ENCODE measurements at places on chromosomes 12 and 14.

GRCh38 chr12:10705655-10706054, 17.5 kb downstream of the YBX3 start:
- no peak for DNase-seq

DNA sequence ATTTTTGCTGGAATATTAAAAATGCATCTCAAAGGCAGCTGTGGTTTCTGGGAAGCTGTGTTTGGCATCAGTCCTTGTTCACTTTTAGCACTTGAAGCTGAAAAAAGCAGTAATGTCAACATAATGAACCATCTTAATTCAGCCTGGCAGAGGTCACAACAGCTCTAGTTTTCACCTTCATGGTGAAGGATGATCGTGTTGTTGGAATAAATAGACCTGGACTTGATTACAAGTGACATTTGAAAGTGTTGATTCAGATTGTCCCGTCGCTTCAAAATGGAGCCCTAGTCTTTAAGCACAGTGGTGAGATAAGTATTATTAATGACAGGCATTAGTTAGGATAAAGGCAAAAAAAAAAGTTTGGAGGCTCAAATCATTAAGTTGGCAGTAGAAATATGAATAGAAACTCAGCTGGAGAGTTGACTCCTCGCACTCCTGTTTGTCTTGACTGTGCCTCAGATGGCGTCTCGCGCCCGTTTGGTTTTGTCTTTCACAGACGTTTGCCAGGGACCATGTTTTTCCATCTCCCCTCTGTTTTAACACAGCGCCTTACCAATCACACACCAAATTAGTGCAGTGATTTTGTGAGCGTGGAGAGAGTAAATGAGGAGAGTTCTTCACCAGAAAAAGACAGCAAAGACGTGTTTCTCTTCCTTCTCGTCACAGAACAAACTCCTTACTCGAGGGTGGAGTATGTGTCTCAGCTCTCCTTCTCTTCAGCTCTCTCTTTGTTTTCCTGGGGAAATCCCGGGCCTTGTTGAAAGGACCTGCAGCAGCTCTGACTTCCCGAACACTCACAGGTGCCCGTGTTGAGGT, 53.4 kb upstream of the MMP17 start:
- no peak for DNase-seq

- DNase-seq, result no peak
Measured at GRCh38 chr14:100618763-100619320, 31.6 kb upstream of the BEGAIN start.

DNA sequence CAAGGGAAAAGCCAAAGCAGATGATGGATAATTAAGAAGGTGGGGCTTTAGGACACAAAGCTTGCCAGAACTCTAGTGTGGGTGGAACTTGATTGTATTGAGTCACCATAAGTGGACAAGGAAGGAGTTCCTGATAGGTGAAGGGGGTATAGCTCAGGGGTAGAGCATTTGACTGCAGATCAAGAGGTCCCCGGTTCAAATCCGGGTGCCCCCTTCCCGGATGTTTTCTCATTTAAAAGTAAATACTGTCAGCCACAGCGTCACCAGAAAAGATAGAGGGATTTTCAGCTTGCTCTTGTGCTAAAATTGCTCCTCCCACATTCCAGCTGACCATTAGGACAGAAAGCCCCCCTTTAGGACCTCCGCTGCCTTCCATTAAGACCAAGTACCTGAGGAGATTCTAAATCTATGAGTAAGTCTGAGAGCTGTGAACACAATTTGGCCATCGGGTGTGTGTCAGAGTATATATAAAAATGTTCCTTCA, 36.6 kb downstream of the DCAF4 start:
- DNase-seq, result peak; percentile 50

GRCh38 chr12:117124421-117125271, 25.4 kb upstream of the TESC start:
- no peak for DNase-seq

DNA sequence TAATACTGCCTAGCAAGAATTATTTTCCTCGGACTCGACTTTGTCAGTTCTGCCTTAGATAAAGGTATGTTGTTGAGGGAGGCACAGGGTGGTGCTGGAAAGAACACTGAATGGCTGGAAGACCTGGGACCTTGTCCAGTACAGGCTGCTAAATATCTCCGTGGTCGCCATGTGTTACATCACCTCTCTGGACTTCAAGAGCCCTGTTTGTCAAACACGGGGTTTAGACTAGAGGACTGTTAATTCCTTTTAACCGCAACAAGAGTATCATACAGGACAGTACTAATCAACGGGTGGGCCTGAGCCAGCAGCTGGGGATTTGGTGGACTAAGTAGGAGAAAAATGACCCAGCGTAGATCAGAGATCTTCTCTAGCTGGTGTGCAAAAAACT, 476.3 kb downstream of the LRIG3 start:
- no peak for DNase-seq

DNA sequence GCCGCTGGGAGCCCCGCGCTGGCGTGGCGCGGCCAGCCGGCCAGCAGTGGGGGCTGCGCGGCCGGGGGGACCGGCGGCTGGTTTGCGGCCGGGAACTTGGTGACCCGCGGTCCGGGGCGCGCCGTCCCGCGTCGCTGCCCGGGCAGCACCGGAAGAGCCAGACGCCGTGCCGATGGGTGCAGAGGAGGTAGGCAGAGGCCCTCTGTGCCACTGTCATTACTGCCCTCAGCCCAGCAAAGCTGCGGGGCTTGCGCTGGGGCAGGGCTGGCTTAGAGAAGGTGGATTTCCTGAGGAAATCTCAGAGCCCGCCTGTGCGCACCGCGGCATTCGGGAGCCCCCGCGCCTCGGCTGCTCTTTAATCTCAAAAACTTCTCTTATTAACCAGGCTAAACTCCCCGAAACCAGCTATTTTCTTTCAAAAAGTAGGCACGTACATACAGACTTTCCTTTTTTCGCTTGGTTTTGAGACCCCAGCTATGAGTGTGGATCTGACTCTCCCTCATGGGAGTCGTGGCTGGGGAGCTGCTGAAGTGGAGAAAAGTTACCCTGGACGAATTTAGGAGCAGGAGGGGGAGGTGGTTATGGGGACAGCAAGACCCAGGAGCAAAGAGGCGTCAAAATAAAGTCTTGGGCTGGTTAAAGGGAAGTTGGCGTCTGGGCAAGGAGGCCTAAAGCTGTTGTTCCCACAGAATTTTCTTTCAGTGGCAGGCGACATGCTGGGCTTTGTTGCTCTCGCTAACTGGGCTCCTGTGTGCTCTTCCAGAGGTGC, 802 bp downstream of the SUSD6 start:
- peak; percentile 40 for DNase-seq

- peak; percentile 82 for DNase-seq
Measured at GRCh38 chr12:42482748-42483520, 106.6 kb downstream of the PRICKLE1 start.

DNA sequence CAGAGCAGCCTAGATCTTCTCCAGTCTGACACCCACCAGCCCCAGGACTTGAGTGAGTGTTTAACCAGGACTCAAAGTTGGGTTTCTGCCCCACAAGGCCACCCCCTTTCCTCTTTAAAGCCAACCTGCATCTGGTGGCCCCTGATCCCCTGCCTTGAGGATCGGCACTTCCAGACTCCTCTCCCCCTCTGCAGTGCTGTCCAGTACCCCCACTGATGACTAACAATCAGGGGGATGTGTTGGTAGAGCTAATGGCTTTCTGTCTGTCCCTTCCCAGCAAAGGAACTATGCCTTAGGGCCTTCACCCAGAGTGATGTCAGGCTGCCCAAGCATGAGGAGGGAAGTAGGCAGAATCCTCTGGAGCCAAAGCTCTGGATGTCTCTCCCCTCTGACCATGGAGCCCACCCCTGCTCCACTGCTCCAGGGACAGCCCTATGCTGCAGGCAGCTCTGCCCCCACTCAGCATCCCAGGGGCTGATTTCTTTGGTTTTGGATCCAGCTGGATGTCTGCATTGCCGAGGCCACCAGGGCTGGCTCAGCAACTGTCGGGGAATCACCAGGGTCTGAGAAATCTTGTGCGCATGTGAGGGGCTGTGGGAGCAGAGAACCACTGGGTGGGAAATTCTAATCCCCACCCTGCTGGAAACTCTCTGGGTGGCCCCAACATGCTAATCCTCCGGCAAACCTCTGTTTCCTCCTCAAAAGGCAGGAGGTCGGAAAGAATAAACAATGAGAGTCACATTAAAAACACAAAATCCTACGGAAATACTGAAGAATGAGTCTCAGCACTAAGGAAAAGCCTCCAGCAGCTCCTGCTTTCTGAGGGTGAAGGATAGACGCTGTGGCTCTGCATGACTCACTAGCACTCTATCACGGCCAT, 42.9 kb downstream of the DAD1 start:
- peak; percentile 85 for DNase-seq

GRCh38 chr12:111152561-111152960, 216.3 kb downstream of the PHETA1 start:
- no peak for DNase-seq

GRCh38 chr14:31745741-31746140, 184.5 kb downstream of the NUBPL start:
- no peak for DNase-seq

- DNase-seq, result no peak
Measured at GRCh38 chr14:77322250-77322902, 1.5 kb downstream of the GSTZ1 start.

DNA sequence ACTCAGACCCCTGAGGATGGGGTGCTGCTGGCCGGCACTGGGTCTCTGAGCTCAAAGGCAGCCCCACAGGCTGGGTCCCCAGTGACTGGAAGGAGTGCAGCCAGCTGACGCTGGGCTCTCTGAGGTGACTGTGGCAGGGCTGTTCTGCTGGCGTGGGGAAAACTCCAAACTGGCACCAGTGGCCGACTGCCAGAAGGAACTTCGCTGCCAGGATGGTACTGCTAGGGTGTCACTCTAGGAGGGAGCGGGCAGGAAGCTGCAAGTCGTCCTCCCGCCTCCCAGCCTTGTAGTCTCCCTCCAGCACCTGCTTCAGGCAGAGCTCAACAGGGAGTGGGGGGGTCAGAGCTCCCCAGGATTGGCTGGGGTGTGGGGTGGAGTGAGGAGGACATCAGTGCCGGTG, 41.3 kb downstream of the CDC42BPB start:
- no peak for DNase-seq

DNA sequence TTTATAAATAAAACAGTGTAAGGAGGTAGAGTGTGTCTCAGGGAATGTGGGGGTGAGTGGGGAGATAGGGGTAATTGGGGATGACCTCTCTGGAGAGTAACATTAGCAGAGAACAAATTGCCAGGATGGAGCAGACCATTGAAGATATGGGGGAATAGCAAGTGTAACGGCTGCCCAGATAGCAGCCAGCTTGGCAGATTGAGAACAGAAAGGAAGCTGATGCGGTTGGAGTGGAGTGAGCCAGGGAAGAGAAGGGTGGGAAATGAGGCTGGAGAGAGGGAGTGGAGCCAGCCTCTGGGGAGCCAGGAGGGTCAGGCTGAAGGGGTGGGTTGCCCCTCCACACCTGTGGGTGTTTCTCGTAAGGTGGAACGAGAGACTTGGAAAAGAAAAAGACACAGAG, 5.6 kb upstream of the ADCK1 start:
- DNase-seq, result no peak

DNA sequence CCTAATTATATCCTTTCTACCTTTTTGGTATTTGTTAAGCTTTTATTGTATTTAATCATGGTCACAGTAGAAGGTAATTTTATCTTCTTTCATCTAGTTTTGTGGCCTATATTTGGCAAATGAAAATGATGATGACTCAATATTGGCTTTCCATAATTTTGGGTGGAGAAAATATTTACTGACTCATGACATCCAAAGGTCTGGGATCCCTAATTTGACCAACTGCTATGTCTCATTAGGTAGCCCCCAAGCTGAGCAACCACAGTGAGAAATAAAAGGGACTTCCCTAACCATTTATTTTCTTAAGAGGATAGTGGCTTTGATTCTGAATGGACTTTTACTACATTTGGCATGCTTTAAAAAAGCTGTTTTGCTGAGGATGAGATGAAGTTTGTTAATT, 289.5 kb downstream of the RMST start:
- DNase-seq, result no peak

GRCh38 chr14:104687601-104688504, 1.6 kb upstream of the INF2 start:
- DNase-seq, result peak; percentile 86

DNA sequence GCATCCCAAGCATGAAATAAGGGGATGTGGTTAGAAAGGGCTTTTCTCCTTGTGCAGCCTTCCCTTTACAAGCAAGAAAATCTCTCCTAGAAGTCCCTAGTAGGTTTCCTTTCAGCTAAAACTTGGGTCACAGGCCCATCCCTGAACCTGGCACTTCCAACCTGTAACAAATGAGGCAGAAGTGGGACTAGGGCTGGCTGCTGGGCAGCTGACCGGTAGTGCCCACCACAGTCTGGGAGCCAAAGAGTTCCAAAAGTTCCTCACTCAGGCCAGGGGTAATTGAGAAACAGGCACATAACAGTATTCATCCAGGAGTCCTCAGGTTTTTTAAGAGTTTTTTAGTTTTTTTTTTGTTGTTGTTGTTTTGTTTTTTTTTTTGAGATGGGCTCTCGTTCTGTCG, 23.8 kb downstream of the MANSC1 start:
- DNase-seq, result no peak

DNA sequence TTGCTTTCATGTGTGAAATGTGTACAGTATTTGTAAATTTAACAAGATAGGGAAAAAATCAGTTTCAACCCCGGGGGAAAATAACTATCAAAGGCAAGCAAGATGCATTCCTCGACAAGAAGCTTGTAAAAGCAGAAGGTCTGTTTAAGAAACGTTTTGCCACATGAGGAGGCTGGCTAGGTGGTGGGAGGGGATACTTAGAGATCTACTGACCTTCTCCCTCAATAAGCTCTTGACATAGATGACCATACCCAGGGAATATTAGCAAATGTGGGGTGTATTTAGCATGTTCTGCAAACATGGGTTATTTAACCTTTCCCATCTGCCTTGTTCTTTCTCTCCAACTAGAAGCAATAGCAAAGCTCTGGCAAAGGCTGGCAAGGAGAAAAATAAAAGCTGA, 4.9 kb downstream of the PTCSC3 start:
- no peak for DNase-seq

DNA sequence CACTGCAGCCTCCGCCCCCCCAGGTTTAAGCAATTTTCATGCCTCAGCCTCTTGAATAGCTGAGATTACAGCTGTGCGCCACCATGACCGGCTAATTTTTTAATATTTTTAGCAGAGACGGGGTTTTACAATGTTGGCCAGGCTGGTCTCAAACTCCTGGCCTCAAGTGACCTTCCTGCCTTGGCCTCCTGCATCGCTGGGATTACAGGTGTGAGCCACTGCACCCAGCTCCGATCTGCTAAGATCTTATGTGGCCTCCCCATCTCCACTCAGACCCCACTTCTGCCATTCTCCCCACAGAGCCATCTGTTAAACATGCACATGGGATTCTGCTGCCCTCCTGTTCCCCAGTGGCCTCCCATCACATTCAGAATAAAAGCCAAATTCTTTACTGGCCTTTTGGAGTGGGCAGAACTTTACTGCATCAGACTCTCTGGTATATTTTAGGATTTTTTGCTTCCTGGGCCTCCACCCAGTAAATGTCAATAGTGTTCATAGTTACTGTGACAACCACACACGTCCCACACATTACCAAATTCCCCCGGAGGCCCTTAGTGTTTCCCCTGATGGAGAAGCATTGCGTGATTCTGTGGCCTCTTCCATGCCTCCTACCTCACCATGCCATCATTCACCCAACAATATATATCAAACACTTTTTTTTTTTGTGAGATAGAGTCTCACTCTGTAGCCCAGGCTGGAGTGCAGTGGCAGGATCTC, 96.3 kb downstream of the PTPN11 start:
- no peak for DNase-seq

GRCh38 chr12:102169922-102170621, 27.6 kb downstream of the PMCH start:
- no peak for DNase-seq

- peak; percentile 58 for DNase-seq
Measured at GRCh38 chr12:89733579-89734201, 25.1 kb upstream of the ATP2B1 start.
